ENCODE measurements at places on chromosomes 2 and 18.
A peak's percentile ranks its signal among the peaks of the same experiment; 100 is the strongest.

DNA sequence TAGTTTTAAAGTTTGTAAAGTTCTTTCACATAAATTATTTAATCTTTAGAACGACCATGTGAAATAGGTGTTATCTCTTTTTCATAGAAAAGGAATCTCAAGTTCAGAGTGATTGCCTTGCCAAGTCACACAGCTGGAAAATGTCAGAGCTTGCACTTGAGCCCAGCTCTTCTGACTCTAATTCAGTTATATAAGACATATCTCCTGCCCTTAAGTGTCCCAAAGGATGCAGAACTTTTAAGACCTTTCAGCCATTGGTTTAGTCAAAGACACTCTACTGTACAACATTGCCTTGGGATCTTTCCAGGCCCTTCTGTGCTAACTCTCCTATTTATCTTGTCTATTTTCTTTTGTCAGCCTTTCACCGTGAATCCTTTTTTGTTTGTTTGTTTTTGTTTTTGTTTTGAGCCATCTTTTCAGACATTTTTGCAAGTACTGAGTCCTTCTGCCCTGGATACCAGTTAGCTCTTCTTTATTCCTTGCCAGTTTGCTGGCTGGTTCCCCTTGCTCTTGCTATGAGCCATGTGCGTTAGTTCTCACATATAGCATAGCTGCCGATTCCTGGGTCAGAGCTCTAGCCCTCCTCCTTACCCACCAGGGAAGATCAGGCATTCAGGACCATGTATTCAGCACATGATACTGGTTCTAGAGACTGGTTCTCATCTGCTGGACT is 160.0 kb upstream of the MYO3B start:
- DNase-seq, result no peak

- no peak for DNase-seq
These were observed 124.5 kb upstream of the BARD1 start for GRCh38 chr2:214934006-214934405.

DNA sequence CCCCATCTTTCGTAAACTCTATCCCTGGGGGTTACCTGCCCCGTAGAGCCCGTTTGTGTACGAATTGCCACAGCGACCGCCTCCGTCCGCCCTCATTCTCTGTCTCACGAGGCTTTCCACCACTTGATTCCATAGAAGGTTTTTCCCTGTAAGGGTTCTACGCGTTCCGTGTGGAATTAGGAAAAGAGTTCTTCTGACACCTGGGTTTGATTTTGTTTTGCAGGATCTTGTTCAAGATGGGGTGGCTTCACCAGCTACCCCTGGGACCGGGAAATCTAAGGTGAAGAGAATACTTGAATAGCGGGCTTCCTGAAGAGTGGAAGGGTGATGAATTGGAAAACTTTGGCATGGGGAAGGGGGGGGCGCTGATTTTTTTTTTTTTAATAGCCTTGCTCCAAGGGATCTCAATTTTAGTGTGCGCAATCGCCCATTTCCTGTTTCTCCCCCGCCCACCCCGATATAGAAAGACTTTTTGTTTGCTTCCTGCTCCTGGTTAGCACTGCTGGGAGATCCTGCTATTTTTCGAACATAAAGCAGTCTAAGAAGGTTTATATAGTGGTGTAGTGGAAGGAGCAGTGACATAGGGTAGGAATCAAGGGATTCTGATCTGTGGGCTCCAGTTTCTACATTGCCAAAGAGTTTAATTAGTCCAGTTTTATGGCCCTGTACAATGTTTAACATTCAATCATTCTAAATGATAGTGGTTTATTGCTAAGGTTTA is 564 bp downstream of the GCC2 start:
- DNase-seq, result no peak

DNA sequence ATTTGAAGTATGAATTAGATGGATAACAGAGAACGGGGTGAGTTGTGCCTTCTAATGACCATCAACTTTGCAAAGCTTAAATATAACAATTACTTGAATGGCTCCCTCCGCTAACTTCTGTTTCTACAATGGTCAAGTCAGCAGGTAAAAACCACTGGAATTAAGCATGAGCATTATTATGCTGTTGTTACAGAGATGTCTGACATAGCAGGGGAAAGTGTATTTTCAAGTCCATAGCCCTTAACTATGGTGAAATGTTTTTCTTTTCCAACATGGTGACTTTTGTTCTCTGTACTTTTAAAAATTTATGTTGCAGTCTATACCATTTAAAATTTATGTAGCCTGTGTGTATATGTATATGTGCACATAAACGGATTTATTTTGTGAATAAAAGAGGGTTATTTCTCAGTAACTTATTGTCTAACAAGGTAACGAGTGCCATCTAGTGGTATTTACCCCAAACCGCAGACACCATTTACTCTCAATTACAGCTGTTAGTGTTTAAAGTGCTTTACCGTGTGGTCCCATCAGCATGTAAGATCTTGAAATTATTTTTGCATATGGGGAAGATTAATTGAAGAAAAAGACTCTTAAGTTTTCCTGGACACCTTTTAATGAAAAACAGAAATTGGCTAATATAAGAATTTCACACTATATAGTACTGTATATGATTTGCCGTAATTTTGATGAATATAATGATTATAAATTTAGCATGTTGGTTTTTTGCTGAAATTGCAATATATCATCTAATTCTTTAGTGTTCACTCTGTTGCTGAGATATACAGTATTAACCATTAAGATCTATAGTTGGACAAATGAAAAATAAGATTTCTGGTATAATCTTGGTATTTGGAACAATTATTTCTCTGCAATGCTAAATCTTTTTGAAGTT is 78.2 kb downstream of the UBE2E3 start:
- no peak for DNase-seq

GRCh38 chr18:76102626-76103025 is 392.4 kb downstream of the ZNF516 start:
- no peak for DNase-seq

GRCh38 chr2:222730366-222730999 is 59.0 kb downstream of the MOGAT1 start:
- no peak for DNase-seq

DNA sequence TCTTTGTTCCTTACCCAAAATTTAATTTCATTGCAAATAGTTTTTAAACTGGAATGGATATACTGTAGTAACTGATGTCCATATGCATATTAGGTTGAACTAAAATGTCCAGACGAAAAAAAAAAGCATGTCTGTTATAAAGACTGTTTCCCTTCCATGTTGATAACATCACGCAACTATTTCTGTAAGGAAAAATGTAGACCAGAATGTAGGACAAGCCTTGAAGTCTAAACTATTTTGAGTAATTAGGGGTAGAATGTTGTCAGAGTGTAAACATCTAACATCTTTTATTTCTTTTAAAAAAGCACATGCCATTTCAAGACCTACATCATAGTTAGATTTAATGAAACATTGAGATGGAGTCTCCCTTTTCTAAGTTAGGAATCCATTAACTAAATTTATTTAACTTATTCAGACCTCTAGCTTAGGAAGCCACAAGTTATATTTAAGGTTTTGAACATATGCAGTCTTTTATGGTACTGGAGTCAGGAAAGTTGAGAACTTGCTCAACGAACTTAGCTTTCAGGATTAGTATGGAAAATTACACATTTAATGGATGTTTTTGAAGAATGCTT is 7.9 kb downstream of the CALCRL start:
- no peak for DNase-seq

DNA sequence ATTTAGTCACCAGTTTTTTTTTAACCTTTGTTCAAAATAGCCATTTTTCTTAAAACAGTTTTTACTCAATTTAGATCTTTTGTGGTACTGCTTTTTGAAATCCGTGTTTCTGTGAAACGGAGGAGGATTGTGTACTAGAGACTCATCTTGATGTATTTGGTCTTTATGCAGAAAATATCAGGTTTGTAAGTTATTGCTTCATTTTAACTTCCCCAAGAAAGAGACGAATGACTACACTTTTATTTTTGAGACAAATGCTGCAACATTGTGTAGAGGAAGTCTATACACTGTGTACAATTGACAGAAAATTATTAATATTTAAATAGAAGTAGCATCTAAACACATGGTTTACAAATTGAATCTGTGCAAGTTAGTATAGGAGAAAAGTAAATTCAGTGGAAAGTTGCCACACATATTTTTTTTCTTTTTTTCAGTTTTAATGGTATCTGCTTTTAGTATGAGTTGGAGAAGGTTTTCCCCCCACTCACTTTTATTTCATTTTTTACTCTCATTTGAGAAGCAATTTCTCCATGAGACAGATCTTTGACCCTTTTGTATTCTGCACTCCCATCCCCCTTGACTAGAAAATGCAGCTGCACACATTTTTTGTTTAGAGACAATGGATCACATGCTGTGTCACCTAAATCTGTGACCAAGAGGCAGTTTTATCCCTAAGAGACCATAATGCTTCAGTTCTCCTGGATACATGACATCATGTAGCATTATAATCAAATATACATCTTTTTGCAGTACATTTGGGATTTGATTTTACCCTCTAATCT is 200.8 kb upstream of the STON1 start:
- DNase-seq, result no peak

- no peak for DNase-seq
These were observed 617.4 kb upstream of the POU3F3 start for GRCh38 chr2:104236491-104236890.

DNA sequence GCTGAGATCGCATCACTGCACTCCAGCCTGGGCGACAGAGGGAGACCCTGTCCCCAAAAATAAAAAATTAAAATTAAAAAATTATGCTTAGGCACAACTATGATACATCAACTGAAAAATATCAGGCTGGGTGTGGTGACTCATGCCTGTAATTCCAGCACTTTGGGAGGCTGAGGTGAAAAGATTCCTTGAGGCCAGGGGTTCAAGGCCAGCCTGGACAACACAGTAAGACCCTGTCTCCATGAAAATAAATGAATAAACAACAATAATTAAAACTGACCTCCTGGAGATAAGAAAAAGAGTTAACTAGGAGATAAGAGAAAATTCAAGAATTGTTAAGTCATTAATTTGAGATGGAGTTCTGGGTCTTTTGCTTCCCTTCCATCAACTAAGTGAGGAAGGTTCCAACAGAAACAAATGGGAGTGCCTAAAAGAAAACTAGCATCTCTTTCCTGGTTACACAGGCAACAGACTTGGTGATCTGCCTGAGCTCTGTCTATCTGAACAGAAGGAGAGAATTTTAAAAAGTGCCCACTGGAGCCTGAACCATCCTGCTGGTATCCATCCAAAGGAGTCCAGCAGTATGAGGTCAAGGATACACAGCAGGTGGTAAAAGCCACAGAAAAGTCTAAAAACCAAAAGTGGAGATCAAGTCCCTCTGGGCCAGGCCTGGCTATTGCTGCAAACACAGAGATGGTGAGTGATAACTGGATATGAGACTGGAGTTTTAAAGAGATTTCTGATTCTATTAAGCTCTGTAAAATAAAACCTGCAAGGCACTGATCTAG is 8.8 kb downstream of the PPM1G start:
- DNase-seq, result no peak

DNA sequence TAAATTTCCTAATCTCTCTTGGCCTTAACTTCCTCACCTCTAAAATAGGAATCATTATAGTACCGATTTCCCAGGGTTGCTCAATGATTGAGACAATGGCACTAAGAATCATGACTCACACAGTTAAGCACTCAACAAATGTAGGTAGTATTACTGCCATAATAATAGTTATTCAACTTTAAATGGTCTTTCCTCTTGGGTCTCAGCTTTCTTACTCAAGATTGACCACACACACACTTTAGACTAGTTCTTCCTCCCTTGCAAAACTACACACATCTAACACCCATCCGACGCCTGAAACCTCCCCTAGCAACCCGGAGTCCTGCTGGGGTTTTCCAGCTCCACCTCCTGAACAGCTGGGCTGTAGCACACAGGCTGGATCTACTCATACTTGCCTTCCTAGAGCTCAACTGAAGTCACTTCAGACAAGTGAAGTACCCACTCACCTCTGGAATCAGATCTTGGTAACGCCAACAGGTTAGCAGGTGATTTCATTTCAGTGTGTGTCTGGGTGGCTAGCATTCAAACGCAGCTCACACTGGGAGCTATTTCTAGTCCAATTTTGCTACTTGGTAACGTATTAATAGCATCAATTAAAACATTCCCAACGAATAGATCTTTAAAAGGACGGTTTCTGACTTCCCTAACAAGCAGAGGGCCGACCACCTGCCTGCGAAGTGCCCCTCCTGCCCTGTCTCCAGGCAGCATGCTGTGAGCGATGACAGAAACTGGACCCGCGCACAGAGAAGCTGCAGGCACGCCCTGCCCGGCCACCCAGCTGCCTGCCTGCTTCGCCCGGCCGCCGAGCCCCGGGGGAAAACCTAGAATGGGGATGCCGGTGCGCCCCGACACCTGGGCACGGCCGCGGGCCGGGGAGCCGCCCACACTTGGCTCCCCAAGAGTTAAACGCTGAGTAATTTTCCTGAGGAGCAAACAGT is 1.1 kb downstream of the UXS1 start:
- peak; percentile 53 for DNase-seq

- DNase-seq, result no peak
These were observed 28.7 kb upstream of the IL1RL1 start for GRCh38 chr2:102282678-102283091.

DNA sequence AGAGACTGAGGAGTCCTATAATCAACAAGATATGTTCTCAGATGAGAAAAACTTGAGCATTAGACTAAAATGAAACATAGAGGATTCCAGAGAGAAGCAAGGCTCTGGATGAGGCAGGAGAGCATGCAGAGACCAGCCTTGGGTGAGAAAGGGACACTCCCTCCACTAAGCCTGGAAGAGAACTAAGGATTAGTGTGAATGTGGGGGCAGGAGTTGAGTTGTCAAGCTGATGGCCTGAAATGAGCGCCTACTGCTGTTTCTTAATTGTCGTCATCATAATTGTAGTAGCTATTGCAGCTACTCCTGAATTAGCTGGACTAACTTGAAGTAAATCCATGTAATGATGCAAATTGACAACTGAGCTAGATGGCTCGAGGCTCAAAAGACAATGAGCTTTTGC is 114.1 kb downstream of the PKP4 start:
- no peak for DNase-seq

- DNase-seq, result no peak
These were observed 18.5 kb downstream of the PLEKHM3 start for GRCh38 chr2:208006833-208007232.

DNA sequence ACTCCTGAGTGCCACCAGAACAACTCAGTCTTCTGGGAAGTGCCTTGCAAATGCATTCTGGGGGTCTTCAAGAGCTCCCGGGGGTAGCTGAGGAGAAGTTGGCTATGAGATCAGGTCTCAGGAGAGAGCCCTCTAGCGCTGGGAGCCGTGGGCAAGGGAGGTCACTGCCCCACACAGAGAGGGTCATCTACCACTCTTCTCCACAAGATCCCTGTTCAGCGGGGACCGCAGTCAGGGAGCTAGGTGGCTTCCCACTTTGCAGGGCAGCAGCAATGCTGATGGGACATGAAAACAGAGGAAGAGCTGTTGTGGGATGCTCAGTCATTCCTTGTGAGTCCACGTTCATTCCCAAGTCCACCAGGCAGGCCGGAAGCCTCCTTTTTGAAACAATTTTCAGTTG is 66.6 kb downstream of the ACKR3 start:
- no peak for DNase-seq

GRCh38 chr2:20235655-20236305 is 10.8 kb upstream of the SDC1 start:
- DNase-seq, result no peak

Measured in stimulated activated naive CD4-positive, alpha-beta T cell treated with Interleukin-2 at 50 U/mL for 16 hours (primary cell).